AG04450 (cell line): ENCODE measurements at places on chromosomes 2 and 18.

- DNase-seq: no peak
Measured at GRCh38 chr18:10038268-10038667, 124.5 kb downstream of the VAPA start.

- DNase-seq: no peak
Measured at GRCh38 chr2:222576171-222577081, 79.5 kb downstream of the FARSB start.

DNA sequence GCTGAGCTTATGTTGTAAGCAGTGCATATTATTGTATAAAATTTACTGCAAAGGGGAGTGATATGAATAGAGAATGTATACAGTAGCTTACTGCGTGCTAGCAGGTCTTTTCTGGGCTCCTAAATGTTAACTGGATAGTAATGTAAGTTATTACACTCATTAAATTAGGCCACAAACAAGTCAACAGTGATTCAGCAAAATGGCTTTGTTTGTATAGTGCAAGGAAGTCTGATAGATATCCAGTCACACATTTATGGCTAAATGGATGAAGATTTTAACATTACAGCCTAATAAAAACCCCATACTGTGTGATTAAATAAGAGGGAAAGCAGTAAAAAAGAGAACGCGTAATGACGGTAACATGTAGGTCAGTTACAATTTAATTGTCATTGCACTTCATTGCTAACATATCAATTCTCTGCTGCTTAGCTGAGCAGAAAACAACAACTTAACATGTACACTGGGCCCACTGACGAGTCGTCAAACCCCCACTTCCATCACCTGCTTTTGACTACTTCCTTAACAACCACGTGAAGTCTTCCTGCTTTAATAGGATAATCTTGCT is 665.0 kb upstream of the FANCL start:
- DNase-seq: no peak

DNA sequence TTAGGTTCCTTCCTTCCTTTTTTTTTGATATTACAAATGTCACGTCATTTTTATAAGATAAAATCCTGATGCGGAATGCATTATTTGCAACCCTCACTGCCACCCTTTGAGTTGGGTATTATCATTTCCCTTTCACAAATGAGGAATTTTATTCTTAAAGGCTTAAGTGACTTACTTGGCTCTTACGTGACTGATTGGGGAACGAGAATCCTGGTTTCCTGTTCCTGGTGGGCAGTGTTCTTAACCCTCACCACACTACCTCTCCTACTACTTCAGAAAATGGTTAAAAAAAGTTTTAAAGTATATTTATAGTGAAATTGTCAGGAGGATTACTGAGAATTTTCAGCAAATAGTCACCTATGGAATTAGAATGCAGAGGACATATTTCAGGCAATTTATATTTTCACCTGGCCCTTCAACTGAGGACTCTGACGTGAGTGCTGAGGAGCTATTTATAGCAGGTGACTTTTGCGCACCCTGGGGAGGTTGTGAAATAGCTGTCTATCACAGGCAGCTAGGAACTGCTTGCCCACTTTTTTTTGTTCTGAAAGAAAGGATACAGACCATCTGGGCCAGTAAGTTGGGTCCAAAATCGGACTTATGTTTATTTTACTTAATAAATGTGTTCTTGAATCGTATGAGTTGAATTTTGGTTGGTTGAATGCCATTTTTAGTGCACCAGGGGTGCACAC is 18.7 kb upstream of the RASGRP3 start:
- DNase-seq: no peak

DNA sequence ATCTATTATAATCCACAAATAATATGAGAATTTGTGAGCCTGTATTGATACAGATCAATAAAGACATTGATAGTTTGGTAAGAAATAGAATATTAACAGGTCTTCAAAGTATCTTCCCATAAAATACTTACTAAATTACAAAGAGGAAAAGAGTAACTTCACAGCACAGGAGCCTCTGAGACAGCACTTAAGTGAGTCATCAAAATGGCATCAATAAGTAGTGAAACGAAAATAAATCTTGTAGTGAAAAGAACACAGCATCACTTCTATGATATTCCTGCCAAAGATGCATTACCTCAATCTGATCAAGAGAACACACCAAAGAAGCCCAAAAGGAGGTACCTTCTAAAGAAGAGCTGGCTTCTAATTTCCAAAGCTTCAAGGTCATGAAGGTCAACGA is 116.4 kb downstream of the CBLN2 start:
- peak; percentile 2 for DNase-seq

GRCh38 chr2:216078776-216079175 is 2.8 kb downstream of the PECR start:
- DNase-seq: no peak

DNA sequence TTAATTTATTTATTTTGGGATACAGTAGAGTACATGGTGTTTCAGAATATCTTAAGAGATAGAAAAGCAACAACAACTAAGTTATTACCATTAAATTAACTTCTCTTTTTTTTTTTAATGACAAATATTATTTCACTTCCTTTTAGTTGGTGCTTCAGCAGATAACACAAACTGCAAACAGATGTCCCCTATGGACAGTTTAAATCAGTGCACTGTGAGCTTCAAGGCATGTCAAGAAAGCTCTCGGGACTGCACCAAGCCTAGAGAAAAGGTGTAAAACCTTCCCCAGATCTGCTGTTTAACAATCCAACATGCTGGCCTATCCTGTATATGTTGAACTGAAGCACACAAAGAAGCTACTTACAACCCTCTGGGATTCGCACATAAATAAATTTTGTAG is 122.7 kb downstream of the TCF4 start:
- DNase-seq: no peak

- DNase-seq: no peak
Measured at GRCh38 chr18:62102221-62102620, 84.6 kb downstream of the PIGN start.

GRCh38 chr2:172084395-172084644 is 987 bp upstream of the DLX1 start:
- DNase-seq: no peak
